ENCODE measurements at places on chromosomes 13 and 19.

DNA sequence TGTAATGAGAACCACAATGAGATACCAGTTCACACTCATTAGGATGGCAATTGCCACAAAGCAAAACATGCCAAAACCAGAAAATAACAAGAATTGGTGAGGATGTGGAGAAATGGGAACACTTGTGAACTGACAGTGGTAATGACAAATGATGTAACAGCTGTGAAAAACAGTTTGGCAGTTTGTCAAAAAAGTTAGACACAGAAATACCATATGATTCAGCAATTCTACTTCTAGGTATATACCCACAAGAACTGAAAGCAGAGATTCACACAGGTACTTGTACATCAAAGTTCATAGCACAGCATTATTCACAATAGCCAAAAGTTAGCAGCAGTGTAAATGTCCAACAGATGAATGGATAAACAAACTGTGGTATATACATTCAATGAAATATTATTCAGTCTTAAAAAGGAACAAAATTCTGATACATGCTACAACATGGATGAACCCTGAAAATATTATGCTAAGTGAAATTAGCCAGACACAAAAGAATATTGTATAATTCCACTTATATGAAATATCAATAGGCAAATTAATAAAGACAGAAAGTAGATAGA lies 96.5 kb downstream of the UGGT2 start:
- no peak for DNase-seq

GRCh38 chr13:110559986-110560385 lies 1.5 kb downstream of the RAB20 start:
- no peak for DNase-seq

- no peak for DNase-seq
Measured at GRCh38 chr13:90968166-90968904, 379.2 kb upstream of the MIR17HG start.

- DNase-seq, result no peak
Measured at GRCh38 chr13:31377946-31378345, 178.2 kb downstream of the B3GLCT start.

GRCh38 chr19:8877854-8878705 lies 45.9 kb downstream of the MBD3L1 start:
- DNase-seq, result no peak
